Brain pericyte (primary cell): ENCODE measurements at places on chromosomes 13 and 19.

- no peak for DNase-seq
Observed at GRCh38 chr19:53982611-53983010, 8.8 kb upstream of the CACNG6 start.

DNA sequence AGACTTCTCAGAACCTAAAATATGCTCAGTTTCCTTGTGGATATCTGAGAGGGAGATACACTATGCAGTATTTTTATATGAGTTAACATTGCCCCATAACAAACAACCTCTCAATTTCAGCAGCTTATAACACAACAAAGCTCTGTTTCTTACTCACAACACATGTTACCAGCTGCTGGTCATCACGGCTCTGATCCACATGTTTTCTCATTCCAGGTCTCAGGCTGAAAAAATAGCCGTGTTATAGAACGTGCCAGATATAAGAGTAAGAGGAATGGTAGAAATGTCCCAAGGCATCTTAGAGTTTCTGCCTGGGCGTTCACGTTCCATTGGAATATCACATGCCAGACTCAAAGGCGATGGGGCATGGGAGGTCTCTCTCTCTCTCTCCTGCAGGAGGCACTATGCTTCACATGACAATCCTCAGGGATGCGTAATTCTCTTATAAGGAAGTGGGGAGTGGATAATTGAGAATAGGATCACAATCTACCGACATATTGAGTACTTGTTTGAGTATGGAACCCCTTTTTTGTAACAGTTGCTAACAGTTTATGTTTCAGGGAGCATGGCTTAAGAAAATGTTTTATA is 246.6 kb downstream of the NHLRC3 start:
- no peak for DNase-seq

GRCh38 chr13:32682130-32682529 is 95.9 kb downstream of the PDS5B start:
- no peak for DNase-seq

DNA sequence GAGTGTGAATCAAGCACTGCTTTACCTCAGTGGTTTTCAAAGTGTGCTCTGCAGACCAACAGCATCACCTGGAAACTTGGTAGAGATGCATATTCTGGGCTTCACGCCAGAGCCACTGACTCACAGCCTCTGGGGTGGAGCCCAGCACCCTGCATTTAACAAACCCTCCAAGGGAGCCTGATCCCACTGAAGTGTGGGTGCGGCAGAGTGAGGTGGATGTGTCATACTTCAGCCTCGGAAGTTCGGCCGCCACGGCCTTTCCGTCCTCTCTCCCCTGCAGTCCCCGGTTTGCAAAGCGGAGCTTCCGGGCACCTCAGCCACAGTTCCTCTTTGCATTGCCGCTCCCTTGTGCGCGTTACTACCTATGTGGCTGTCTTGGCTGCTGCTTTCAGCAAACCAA is 33.3 kb upstream of the MICU2 start:
- DNase-seq: no peak

- DNase-seq: no peak
Observed at GRCh38 chr13:20313896-20314295, 81.8 kb upstream of the GJB6 start.
